ENCODE measurements at places on chromosomes 1 and 21.

DNA sequence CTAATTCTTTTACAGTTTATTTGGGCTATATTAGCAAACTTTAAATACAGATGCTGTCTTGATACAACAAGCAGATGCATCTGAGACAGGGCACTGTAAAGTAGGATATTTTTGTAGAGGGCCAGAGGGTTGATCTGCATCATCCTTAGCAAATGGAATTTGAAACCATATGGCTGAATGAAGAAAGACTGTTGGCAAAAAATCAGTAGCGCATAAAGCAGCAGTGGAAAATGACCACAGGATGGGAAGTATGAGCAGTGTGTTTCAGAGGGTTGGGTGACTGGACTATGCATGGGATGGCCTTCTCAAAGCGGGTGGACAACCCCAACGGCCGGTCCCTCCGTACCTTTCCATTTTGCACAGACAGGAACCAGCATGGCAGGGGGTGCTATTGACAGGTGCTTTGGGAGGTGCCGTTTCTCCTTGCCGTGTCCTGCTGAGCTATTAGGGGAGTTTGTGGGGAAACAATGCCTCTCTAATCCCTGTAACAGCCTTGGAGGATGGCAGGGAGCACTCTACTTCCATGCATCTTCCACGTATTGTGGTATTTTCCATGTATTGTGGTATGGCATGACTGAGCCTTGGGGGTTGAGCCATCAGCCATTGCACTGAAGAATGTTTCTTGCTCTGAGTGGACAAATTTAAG, 5.9 kb downstream of the LRRC8B start:
- DNase-seq = no peak

- DNase-seq = peak; percentile 47
These were observed 16.5 kb upstream of the ATP6V1G3 start for GRCh38 chr1:198556971-198557370.

DNA sequence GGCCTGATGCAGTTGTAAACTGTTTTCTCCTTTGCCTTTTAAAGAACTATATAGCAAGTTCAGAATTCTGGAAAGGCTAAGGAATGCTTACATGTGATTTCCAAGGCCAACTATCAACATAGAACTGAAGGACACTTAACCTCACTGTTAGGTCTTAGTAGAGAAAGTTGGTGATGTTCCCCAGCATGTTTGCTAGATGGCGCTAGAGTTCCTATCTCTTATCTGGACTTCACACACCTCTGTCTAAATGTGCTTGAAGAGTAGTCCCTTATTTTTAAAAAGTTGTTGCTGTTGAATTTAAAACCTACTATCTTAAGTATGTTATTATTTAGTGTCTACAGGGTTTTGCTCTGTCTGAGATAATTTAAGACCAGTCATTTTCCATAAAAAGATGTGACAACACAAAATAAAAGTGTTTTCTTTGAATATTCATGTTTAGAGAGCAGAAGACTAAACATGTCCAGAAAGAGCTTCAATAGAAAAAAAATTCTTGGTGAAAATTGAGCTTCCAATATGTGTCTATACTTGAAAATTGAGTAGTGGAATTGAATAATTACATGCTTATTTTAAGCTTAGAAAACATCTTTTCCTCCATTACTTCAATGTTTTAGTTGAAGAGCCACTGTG, 237.3 kb downstream of the S1PR1 start:
- DNase-seq = no peak

- DNase-seq = no peak
These were observed 18.3 kb upstream of the IPO9 start for GRCh38 chr1:201810466-201811216.

DNA sequence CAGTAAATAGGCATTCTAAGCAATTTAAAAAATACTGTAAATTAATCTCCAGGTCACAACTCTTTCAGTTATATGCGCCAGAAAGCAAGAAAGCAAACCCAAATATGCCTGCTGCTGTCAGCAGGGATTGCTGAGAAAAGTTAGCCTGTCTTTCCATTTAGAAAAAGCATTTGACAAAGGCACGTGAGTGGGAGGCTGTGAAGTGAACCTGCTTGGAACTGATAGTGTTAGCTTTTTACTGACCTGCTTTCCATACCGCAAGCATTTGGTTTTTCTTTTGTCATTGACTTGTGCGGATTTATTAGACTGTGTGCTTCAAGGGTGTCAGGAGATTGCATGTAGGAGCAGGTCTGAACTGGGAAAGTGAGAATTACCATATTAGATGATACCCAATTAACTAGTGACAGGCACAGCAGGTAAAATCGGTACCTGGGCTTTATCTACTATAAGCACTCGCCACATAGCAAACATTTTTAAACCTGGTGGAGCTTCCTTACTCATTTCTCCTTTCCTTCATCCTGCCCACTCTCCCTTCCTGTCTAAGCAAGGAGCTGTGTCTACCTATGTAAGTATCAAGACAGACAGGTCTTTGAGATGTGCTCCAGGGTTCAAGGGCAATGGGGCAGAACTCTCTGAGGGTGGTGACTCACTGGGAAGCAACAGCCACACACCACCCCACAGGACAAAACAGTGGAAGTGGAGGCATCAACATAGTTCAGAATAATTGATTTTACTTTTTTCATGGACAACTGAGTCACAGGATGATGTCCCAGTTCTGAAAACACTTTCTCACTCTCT, 323.9 kb downstream of the DISC1 start:
- DNase-seq = no peak

DNA sequence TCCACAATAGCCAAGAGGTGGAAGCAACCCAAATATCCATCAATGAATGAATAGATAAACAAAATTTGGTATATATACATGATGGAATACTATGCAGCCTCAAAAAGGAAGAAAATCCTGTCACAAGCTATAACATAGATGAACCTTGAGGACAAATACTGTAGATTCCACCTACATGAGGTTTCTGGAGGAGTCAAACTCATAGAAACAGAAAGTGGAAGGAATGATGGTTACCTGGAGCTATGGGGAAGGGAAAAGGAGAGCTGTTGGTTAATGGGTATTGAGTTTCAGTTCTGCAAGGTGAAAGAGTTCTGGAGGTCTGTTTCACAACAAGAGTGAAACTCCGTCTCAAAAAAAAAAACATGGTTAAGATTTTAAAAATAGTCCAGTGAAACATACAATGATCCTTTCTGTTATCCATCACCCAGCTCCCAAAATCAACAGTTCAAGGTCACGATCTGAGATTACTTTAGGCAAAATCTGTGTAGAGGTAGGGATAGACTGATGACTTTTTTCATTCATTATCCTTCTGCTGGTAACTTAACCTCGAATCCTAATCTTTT, 80.8 kb upstream of the HNRNPU start:
- no peak for DNase-seq

GRCh38 chr21:33219954-33220353, 9.8 kb upstream of the IFNAR2 start:
- DNase-seq = no peak

DNA sequence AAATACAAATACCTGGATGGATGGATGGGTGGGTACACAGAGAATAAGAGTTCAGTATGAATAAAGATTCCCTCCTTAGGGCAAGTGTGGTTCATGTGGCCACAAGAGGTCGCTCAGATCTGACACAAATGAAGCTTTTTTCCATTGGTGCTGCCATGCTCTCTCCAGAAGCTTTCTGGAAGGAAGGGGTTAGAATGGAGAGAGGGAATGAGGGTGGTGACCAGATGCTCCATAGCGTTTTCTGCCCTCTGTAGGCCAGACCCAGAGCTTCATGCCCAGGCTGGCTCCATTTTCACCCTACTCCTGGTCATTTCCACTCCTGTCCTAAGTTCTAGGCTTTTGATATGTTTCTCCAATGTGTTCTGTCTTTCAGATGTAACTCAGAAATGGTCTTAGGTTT, 3.3 kb upstream of the FCRL6 start:
- peak; percentile 37 for DNase-seq

GRCh38 chr1:29800522-29800956, 564.2 kb downstream of the PTPRU start:
- DNase-seq = no peak

DNA sequence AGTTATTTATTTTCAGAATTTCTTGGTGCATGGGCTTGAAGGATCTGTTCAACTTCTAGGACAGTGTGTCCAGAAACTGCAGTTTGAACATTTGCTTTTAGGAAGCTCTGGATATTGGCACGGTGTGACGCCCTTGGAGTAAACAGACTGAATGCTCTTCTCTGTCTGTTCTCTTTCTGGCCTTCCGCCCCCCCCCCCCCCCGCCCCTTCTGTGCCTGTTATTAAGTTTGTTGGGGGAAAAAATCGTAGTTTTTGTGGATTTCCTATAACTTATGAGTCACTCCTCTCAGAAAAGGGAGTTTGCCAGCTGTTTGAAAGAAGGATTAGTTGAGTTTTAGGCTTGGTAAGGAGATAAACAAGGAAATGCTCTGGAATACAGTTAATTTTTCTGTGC, 1.2 kb downstream of the KCTD3 start:
- no peak for DNase-seq

DNA sequence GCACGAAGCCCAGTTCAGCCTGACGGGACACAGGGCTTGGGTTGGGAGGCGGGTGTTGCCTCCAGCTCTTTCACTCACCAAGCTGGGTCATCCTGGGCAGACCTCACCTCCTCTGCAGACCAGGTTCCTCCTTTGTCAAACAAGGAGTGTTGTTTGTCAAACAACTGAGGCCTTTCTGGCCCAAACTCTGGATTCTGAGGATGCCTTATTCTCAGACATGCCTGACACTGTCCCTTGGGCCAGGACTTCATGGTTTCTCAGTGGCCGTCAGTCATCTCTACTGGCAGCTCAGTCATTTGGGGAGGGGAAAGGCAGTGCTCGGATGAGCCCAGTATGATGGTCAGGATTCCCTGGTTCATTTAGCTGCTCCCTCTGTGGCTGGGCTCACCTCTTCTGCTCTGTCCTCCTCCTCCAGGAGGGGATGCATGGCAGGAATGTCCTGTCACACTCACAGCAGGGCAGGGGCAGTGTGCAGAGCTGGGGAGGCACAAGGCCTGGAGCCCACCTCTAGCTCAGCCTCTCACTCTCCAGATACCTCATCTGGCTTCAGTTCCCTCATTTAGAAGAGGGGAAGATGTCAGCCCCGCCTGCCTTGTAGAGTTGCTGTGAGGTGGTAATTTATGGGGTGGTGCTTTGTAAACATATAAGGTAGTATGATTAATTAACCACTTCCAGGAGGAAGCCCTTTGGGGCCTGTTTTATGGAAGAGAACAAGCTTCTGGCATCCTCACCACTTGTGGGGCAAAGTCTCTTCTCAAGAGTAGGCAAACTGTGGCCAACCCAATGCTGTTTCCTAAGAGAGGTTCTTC, 20.6 kb downstream of the SLC2A1 start:
- DNase-seq = no peak

DNA sequence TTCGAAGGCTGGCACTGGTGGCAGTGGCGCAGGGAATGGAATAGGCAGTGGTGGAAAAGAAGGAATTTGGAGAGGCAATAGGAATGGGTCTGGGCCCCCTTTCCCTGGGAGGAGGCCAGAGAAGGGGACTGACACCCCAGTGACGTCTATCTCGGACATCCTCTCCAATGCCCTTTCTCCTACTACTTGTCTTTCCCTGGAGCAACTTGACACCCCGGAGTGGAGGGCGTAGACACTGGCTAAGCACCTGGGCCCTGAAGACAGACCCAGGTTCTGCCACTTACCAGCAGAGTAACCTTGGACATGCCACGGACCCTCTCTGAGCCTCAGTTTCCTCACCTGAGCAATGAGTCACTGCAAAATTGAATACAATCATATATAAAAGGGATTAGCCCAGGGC, 86.8 kb downstream of the CAMK2N1 start:
- no peak for DNase-seq

DNA sequence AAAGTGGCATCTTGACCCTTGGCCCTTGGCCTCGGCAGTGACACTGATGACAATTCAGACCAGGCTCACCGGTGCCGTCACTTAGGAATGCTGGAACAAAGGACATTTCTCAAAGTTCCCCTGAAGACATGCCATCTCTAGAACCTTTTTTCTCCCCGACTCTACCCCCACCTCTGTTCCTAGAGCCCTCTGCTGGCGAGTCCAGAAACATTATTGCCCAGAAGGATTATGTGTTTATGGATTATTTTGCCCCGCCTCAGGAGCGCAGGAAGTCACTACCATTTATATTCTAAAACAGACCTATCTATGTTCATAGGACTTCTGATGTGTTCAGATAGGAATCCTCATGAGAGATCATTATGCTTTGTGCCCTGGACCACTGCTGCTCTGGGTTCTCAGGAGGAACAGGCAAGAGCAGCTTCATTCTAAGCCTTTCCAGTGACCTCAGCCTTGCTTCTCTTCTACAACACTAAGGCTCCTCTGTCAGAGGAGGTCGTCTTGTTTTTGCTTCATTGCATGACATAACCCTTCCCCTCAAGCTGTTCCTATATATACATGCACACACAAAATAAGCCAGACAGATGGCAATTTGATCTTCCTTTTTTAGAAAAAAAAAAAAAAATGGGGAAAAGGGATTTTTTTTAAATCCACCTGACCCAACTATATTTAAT, 12.4 kb upstream of the SHISA4 start:
- DNase-seq = no peak

GRCh38 chr21:17789069-17789468, 30.1 kb downstream of the C21orf91 start:
- no peak for DNase-seq

- DNase-seq = no peak
These were observed 33.3 kb upstream of the KCNE1 start for GRCh38 chr21:34545079-34545884.

- no peak for DNase-seq
These were observed 338.3 kb downstream of the LTN1 start for GRCh38 chr21:28654406-28654805.

DNA sequence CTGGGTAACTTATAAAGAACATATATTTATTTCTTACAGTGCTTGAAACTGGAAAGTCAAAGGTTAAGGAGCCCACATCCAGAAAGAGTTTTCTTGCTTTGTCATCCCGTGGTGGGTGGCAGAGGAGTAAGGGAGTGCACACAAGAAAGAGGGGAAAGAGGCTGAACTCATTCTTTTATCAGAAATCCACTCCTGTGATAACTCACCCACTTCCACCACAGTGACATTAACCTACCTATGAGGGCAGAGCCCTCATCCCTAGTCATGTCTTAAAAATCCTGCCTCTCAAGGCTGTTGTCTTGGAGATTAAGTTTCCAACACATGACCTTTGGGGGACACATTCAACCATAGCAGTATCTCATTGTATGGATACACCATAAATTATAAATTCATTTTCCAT, 32.5 kb upstream of the RGS4 start:
- no peak for DNase-seq

- no peak for DNase-seq
These were observed 17.4 kb upstream of the USP24 start for GRCh38 chr1:55232448-55233144.

- DNase-seq = no peak
These were observed 8.6 kb upstream of the MTR start for GRCh38 chr1:236786453-236786852.

DNA sequence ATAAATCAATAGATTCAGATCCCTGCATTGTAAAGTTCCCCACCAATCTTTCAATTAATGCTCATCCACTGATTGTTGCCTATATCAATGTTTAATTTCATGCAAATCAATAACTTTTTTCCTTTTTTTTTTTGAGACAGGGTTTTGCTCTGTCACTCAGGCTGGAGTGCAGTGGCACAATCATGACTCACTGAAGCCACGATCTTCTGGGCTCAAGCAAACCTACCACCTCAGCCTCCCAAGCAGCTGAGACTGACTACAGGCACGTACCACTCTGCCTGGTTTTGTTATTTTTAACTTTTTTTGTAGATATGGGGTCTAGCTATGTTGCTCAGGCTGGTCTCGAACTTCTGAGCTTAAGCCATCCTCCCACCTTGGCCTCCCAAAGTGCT, 25.7 kb downstream of the DIO1 start:
- DNase-seq = no peak
